ENCODE measurements at places on chromosomes 1 and 21.

DNA sequence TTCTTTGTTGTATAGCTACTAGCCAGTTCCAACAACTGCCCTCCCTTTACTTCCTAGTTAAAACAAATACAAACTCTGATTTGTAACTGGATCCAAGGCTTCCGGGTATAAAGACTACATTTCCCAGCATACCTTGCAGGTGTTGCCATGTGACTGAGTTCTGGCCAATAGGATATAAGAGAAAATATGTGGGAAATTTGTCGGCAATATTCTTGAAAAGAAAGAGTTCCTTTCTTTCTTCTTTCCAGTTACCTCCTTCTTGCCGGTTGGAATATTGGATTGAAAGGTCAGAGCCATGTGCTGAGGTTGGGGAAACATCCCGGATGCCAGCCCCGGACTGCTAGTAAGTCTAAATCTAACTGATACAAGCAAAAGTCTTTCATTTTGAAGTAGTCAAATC, 23.0 kb upstream of the ZBTB40 start:
- no peak for DNase-seq

- DNase-seq: no peak
Observed at GRCh38 chr1:232561381-232561780, 68.6 kb downstream of the SIPA1L2 start.

DNA sequence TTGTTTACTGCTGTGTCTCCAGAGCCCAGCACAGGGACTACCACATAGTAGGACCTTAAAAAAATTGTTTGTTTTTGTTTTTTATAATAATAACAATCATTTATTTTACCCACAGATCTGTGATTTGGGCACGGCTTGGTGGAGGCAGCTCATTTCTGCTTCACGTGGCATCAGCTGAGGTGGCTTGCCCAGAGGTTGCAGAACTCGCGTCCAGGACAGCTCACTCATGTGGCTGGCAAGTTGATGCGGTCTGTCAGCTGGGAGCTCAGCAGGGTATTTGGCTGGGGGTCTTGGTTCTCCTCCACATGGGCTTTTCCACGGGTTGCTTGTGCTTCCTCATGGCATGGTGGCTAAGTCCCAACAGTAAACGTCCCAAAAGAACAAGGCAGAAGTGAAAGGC, 2.9 kb upstream of the SYNC start:
- no peak for DNase-seq

- DNase-seq: no peak
Observed at GRCh38 chr1:3333903-3334302, 120.6 kb upstream of the ARHGEF16 start.

DNA sequence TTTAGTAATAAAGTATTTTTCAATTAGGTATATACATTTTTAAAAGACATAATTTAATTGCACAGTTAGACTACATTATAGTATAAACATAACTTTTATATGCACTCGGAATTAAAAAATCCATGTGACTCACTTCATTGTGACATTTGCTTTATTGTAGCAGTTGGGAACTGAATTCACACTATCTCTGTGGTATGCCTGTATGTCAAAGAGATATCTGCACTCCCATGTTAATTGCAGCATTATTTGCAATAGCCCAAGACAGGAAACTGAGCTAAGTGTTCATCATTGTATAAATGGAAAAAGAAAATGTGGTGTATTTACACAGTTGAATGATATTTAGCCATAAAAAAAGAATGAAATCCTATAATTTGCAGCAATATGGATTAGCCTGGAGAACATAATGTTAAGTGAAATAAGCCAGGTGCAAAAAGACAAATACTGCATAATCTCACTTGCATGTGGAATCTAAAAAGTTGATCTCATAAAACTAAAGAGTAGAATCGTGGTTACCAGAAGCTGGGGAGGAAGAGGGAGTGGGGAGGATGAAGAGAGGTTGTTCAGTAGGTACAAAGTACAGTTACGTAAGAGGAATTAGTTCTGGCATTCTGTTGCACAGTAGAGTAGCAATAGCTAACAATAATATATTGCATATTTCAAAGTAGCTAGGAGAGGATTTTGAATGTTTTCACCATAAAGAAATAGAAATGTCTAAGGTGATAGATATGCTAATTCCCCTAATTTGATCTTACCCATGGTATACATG, 64.8 kb downstream of the DPT start:
- no peak for DNase-seq

DNA sequence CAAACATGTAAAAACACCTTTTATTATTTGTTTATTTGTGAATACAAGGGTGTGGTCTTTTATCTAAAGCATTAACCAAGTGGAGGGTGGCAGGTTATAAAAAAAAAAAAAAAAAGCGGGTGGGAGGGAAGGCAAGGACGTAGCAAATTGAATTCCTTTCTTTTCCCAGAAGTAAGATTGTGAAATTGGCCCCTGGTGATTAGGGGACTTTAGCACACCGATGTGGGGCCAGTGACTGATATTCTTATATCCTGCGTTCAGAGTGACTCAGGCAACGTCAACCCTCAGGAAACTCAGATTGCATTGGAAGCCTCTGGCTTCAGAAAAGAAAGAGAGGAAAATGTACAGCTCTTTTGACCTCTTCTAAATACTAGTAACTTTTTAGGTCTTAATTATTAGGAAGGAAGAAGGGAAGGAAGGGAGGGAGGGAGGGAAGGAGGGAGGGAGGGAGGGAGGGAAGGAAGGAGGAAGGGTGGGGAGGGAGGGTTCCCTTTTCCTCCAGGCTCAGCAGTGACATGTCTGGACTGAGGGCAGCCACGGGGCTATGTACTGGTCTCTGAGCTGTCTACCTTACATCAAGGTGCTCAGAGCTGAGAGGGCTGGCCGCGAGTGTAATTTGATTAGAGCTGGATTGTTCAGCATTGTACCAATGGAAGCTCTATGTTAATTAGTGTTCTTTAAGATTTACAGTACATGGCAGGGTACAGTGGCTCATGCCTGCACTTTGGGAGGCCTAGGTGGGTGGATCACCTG, 30.2 kb downstream of the EVA1C start:
- no peak for DNase-seq
